Activated T-helper 1 cell treated with Interleukin-2 at 50 U/mL for 16 hours (primary cell): ENCODE measurements at places on chromosomes 16 and 17.

DNA sequence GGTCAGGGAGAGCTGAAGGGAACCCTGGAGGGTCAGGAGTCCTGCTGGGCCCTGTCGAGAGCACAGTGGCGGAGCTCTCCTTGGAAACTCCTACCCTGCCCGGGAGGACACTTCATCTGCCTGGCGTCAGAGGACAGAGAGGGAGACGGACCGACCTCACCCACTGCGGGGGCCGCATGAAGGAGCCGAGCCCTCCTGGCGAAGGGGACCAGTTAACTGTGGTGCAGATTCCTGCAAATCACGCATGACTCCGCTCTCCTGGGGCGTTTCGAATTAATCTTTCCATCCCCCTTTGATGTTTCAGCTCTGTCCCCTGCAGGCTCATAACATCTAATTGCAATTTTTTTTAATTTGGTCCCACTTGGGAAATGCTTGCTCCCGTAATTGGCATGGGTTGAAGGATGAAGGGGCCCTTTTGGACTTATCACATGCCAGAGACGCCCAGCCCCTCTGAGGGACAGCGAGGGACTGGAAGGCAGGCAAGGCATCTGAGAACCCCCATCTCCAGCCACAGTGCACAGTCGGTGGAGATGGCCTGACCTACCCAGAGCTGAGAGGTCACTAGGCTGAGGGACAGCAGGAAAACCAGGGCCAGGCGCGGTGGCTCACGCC lies 26.5 kb downstream of the RPH3AL start:
- no peak for DNase-seq

DNA sequence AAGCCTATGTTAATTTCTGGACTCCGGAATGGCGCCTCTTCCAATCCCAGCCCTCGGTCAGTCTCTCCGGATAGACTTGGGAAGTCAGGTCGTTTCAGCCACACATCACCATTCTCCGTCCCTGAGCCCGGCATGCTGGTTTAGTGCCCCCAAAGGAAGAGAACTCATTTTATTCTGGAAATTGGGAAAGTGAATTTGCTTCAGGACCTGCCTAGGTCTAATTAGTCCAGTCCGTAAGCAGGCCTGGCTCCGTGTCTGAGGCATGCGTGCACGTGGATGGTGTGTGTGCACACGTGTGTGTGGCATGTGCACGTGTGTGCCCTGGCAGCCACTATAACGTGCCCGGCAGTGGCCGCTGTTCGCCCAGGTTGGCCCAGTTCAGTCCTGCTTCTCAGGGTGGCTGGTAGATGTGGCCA lies 77.4 kb downstream of the RPA1 start:
- DNase-seq, result no peak

- no peak for DNase-seq
These were observed 90.7 kb downstream of the WNT3 start for GRCh38 chr17:46727572-46728348.

- peak; percentile 66 for DNase-seq
These were observed 5.2 kb downstream of the CCR7 start for GRCh38 chr17:40559954-40560591.

DNA sequence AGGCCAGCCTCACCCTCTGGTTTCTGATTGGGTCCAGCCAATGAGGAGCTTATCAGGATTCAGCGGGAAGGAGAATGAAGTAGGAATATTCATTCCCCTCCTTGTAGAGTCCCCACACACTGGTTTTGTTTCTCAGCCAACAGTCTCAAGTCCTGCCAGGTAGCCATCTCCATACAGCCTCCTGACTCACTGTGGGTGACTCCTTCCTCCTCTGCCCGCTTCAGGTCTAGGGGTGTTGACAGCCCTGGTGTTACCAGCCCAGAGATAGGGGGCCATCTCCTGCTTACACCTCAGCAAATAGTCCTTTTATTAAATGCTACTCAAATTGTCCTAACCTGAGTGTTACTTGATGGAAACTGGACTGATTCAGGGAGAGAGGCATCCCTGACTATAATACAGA lies 4.0 kb upstream of the MFAP4 start:
- DNase-seq, result no peak

GRCh38 chr17:9006175-9006767 lies 15.0 kb upstream of the NTN1 start:
- DNase-seq, result no peak

GRCh38 chr17:57396511-57396921 lies 140.2 kb downstream of the MSI2 start:
- DNase-seq, result no peak

GRCh38 chr17:65472666-65473309 lies 88.7 kb downstream of the AXIN2 start:
- DNase-seq, result no peak

- DNase-seq, result peak; percentile 71
These were observed 658 bp downstream of the TNFRSF12A start for GRCh38 chr16:3020604-3021448.

DNA sequence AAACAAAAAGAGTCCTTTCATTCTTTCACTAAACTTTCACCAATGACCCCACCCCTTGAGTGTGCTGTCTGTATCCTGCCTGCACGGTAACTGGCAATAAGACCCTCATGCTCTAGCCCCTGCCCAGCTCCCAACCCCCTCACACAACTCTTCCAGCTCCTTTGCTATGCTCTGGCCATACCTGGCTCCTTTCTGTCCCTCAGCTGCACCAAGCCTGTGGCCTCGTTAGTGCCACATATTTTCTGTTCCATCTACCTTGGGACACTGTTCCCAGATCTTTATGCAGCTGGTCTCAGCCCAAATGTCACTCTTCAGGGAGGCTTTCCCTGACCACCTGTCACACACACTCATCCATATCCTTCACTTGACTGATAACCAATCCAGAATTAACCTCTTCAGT lies 47.3 kb downstream of the C16orf82 start:
- no peak for DNase-seq

DNA sequence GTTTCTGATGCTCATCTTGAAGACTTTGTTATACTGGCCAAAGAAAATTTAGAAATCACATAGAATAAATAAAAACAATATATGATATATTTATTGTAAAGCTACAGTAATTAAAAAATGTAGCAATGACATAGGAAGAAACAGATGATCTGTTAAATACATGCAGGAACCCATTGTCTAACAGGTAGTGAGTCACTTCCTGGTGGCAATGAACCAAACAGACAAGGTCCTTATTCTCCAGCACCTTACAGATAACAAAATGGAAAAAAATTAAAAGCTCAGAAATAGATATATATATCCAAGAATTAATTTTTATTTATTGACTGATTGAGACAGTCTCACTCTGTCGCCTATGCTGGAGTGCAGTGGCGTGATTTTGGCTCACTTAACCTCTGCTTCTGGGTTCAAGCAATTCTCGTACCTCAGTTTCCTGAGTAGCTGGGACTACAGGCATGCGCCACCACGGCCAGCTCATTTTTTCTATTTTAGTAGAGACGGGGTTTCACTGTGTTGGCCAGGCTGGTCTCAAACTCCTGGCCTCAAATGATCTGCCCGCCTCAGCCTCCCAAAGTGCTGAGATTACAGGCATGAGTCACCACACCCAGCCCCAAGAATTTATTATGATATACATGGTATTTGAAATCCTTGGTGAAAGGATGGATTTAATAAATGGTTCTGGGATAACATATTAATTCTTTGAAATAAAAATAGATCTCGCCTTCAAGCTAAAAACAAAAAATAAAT lies 7.5 kb downstream of the NETO2 start:
- DNase-seq, result no peak

DNA sequence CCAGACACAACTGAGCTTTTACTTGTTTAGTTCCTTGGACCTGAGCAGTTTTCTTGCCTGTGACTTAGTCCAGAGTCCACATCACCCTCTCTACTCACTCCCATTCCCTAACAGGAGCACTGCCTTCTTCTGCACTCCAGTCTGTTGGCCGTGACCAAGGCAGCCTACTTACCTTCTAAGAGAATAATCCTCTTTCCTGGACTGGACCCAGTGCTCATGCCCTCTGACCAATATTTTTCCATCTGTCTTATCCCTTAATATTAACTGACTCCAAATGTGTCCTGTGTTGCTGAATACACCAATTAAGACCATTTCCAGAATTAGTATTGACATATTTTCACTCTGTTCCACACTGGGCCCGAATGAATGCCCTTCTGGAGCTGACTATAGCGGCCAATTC lies 681.0 kb upstream of the KIF2B start:
- DNase-seq, result no peak

GRCh38 chr17:43169561-43170139 lies 1.4 kb upstream of the NBR1 start:
- no peak for DNase-seq

DNA sequence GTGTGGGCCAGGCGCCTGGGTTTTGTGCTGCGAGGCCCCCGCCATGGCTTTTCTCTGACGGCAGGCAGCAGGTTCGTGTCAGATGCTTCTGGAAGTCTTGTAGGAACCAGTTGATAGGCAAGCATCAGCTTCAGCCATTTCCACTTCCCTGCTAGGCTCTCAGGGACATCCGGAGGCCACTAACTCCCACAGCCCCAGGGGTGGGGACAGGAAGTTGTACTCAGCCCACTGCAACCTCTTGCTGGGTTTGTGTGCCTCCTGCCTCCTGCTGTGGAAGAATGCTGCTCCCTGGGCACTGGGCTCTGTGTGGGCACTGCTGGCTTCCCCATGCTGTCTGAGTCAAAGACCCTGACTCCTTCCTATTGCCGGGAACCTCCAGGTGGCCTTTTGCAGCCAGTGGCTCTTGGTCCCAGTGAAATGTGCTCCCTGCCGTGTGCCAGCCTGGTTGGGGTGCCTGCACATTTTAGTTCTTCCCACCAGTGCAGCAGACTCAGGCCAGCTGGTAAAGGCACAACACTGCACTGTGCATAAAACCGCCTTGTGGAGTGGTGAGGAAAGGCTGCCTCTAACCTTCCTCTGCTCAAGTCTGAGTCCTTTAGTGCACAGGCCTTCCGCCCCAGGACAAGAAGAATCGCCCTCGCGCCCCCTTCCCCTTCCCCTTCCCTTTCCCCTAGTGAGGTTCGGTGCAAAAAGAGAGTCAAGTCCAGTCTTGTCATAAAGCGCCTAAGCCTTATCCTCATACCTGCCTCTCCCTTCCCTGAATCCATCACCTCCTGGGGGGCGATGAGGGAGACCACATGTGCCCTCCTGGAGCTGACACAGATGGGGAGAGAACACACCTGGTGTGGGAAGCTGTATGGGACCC lies 16.6 kb downstream of the LDHD start:
- DNase-seq, result no peak

- DNase-seq, result no peak
These were observed 201.5 kb upstream of the CPHXL start for GRCh38 chr16:75927810-75928209.

GRCh38 chr16:23597003-23597756 lies 1.1 kb upstream of the NDUFAB1 start:
- DNase-seq, result no peak

GRCh38 chr16:52308051-52308450 lies 238.9 kb downstream of the TOX3 start:
- no peak for DNase-seq

DNA sequence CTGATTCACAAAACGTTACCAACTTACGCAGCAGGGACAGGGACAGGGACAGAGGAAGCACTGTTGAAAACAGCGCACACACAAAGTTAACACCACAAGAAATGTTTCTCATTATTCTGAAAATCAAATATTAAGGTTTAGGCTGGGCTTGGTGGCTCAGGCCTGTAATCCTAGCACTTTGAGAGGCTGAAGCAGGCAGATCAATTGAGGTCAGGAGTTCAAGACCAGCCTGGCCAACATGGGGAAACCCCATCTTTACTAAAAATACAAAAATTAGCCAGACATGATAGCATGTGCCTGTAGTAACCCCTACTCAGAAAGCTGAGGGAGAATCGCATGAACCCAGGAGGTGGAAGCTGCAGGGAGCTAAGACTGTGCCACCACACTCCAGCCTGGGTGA lies 4.2 kb downstream of the CYTH1 start:
- no peak for DNase-seq

DNA sequence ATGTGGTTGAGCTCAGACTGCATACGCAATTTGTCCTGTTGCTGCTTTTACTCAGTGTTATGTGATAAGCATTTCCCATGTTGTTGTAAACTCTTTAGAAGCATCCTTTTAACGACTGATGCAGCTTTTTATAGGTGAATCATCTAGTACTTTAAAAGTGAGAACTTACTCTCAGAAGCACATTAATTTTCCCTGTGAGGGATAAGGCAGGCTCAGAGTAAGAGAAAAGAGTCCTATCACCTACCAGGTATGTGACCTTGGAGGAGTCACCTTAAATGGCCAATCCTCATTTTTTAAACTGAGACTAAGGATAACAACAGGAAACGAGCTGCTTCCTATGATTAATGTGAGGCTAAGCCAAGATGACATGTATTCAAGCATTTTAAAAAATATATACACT lies 34.4 kb upstream of the GAN start:
- no peak for DNase-seq

GRCh38 chr16:89036776-89037175 lies 56.9 kb upstream of the ACSF3 start:
- no peak for DNase-seq

DNA sequence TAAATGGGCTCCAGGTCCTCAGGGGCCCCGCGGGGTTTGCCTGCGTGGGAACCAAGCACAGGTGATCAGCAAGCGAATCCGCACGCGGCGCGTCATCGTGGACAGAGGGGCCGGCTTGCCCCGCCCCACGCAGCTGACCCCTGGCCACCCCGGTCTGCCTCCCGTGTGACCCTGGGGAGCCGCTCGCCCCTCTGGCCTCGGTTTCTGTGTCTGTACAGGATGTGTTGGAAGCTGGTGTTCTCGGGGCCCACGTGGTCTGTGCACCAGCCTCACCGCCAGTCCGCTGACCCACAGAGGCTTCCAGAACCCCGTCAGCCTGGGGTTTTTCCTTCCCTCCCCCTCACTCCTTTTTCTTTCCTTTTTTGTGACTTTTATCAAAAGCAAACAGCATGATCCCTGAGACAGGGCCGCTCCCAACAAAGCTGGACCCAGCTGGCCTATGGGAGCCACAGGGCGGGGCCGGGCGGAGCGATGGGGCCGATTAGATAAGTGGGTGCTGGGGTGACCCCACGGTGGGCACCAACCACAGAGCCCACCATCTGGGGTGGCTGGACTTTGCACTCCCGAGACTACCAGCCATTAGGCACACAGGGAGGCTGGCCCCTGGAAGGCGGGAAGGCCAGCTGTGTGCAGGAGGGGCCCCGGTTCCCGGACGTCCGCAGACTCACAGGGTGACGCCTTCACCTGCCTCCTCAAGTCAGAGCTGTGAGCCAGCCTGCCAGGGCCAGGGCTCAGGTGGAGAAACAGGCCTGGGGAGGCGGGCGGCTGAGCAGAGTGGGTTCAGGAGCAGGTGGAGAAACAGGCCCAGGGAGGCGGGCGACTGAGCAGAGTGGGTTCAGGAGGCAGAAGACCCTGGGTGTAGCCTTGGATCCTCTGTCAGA lies 56.0 kb downstream of the ZFPM1 start:
- no peak for DNase-seq

DNA sequence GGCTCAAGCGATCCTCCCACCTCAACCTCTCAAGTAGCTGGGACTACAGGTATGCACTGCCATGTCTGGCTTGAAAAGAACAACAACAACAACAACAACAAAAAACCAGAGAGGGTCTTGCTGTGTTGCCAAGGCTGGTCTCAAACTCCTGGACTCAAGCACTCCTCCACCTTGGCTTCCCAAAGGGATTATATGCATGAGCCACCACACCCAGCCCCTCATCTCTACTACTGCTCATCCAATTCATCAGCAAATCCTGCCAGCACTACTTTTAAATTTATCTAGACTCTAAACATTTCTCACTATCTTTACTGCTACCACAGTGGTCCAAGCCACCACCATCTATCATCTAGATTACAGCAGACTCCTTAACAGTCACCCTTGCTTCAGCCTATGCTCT lies 109.6 kb downstream of the BRIP1 start:
- no peak for DNase-seq
